ENCODE measurements at places on chromosomes 7 and 10.

DNA sequence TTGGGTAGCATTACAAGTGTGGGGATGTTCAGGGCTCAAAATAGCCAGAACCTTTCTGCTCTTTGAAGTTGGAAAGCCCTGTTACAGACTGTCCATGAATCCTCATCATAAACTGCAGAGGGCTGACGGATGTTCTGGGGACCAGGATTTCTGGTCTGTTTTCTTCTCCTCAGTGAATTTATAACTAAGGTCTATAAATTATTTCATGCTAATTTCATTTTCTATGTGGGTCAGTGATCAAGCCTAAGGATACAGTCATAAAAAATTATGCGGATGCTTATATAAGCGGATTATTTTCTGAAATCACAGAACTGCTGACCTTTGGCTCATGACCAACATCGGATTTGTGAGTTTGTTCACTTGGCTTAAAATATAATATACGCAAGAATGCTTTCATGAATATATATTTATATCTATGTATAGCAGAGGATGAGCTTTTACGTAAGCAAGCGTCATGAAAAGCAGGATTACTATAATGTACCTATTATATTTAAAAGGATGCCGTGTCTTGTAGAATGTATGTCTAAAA is 263.7 kb downstream of the GLI3 start:
- no peak for DNase-seq

DNA sequence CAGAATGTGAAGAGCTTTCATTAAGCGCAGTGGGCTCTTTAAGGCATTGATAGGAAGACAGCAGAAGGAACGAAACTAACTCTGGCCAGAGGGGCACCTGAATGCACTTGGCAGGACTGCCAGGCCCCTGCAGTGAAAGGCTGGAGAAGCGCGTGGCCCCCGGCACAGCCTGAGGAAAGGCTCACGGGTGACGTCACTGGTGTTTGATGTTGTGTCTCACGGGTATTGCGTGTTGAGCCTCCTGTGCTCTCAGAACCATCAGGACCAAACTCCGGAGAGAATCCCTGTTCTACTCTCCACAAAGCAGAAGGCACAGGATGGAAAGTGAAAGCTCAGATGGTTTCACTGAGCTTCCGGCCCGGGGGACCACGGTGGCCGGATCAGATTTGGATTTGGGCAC is 515.8 kb upstream of the FOXK1 start:
- no peak for DNase-seq

DNA sequence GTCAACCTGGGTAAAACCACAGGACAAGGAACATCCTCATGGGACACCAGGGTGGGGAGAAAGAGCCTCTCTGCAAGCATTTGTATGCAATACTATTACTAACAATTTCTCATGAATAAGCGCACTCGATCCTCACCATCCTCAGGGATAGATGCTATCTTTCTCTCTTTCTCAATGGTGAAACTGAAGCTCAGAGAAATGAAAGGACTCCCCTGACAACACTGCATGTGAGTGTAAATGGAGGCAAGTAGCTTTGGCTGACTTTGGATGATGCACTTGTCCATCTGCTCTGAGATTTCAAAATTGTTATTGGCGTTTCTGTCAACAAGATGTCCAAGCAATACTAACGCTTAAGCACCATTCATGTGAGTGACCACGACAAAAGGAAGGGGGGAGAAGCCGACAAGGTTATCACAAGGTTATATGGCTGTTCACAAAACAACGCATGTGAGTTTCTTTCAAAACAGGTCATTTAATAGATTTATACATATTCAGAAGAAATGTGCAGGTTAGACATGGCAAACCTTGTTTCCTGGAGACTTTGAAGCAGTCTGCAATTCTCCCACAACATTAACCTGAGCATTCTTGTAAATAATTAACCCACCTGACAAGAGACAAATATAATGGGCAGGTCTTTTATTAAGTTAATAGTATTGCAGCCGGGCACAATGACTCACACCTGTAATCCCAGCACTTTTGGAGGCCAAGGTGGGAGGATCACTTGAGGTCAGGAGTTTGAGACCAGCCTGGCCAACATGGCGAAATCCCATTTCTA is 54.0 kb downstream of the IFIT5 start:
- no peak for DNase-seq

GRCh38 chr10:131211146-131211545 is 100.4 kb downstream of the TCERG1L start:
- no peak for DNase-seq

- DNase-seq, result no peak
Measured at GRCh38 chr7:128859232-128860157, 3.2 kb upstream of the ATP6V1F start.

DNA sequence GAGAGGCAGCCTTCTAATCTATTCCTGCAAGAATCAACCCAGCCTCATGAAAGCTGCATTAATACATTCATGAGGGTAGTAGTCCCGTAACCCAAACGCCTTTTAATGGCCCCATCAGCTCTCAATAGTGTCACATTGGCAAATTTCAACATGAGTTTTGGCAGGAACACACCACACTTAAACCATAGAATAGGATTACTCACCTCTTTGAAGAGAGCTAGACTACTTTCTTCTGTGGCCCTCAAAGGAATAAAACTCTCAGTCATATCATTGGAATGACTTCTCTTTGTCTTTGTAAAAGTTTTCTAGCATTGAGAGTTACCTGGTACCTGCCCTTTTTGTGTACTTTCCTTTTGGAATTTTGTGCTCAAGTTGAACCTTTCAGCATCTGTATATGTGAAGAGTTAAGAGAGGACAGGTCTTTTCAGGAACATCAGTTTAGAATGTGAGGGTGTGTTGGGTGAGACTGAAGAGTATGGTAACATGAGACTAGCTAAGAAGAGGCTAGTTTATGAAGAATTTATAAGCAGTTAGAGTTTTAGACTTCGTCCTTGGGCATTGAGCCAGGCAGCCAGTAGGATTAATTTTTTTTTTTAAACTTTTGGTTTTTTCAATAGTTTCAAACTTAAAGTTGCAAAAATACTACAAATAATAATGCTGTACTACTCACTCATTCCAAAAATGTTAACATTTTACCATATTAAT is 92.6 kb downstream of the MLLT10 start:
- DNase-seq, result no peak

- DNase-seq, result no peak
Measured at GRCh38 chr7:42351316-42351935, 114.4 kb upstream of the GLI3 start.

DNA sequence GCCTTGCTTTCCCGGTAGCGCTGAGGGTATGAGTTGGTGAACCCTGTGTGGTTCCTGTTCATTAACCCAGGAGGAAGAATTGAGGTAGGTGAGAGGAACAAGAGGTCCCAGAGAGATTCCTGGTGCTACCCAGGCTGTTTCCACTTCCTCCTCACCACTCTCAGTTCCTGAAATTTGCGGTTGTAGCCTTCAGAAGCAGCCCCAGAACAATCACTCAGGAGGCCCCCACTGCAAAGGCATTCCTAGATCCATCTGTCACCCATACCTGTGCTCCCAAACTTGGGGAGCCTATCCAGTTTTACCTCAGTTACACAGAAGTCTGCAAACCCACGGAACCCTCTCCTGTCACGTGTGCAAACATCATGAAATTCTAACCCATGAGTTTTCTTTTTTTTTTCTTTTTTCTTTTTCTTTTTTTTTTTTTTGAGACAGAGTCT is 9.0 kb upstream of the PIP4K2A start:
- no peak for DNase-seq

GRCh38 chr10:119516381-119517234 is 25.9 kb downstream of the RGS10 start:
- DNase-seq, result no peak

GRCh38 chr7:80220022-80220634 is 85.5 kb downstream of the GNAI1 start:
- no peak for DNase-seq

GRCh38 chr7:101442426-101443070 is 79.9 kb downstream of the COL26A1 start:
- no peak for DNase-seq

DNA sequence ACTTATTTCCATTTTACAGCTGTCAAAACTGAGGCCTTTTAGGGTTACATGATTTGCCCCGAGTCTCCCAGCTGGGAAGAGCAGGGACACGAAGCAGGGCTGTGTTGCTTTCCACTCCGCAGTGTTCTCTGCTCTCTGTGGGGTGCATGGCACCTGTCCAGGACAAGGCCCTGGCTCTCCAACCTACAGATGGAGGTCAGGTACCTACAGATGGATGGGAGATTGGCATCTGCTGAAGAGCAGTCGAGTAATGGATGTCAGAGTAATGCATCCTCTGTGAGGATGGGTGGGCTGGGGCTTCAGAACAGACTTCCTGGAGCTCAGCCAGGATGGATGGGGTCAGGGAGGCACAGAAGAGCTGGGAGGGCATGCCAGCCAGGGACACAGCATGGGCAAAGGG is 85.0 kb downstream of the EMX2 start:
- no peak for DNase-seq

GRCh38 chr10:86706401-86706841 is 38.1 kb downstream of the LDB3 start:
- no peak for DNase-seq

GRCh38 chr7:140080919-140081318 is 18.2 kb upstream of the PARP12 start:
- DNase-seq, result no peak

GRCh38 chr10:72353965-72354355 is 759 bp downstream of the DNAJB12 start:
- no peak for DNase-seq

DNA sequence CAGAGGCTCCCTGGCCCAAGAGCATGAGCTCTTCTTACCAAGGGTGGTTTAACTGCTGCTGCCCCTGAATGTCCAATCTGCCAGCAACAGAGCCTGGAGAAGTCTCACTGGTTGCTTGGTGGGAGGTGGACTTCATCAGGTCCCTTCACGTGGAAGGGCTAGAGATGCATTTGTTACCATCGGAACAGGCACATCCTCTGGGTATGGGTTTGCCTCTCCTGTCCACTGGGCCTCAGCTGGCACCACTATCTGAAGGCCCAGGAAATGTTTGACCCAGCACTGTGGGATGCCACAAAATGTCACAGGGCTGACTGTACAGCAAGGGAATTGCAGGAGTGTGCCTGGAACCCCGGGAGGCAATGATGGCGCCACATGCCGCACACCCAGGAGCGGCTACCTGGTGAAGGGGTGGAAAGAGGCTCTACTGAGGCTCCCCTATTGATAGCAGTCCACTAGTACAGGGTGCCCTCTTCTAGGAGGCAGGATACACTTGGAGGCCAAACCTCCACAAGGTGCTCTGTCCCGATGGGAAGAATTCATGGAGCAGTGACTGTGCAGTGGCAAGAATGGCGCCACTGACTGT is 603.1 kb upstream of the MGMT start:
- DNase-seq, result no peak

GRCh38 chr7:118949031-118949430 is 724.5 kb downstream of the ANKRD7 start:
- DNase-seq, result no peak

DNA sequence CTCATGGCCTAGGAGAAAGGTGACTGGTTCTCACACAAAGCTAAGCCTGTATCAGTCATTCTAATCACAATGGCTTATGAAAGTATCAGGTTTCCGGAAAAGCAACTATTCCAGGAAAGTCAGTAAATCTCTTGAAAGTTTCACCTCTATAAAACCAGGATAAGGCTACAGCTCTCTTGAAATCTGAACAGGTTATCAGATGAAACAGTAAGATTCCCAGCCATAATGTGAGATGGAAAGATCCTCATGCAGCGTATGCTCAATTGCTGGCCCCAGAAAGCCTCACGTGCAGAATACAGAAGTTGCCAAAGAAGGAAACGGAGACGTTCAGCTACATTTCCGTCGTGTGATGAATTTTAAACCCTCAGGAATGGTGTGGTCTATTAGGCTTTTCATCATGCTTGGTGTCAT is 90.0 kb downstream of the PFKFB3 start:
- DNase-seq, result no peak

- no peak for DNase-seq
Measured at GRCh38 chr10:130230611-130231010, 94.4 kb downstream of the GLRX3 start.

GRCh38 chr7:155832581-155832981 is 20.3 kb upstream of the SHH start:
- no peak for DNase-seq

GRCh38 chr10:73785721-73786511 is 510 bp downstream of the ZSWIM8 start:
- DNase-seq, result no peak

DNA sequence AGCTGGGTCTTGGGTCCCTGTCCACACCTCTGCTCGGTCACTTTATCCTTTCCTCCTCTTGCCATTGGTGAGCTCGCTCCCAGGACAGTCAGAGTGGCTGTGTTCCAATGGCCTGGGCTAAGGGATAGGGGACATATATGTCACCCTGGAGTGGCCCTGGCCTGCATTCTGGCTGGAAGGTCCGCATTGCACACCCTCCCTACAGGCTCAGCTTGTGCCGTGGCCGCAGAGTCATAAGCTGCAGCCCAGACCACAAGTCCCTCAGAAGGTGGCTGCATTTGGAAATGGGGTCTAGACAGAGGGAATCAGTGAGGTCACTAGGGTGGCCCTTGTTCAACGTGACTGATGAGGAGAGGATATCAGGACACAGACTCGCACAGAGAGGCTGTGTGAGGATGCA is 363.8 kb upstream of the SHH start:
- DNase-seq, result no peak

DNA sequence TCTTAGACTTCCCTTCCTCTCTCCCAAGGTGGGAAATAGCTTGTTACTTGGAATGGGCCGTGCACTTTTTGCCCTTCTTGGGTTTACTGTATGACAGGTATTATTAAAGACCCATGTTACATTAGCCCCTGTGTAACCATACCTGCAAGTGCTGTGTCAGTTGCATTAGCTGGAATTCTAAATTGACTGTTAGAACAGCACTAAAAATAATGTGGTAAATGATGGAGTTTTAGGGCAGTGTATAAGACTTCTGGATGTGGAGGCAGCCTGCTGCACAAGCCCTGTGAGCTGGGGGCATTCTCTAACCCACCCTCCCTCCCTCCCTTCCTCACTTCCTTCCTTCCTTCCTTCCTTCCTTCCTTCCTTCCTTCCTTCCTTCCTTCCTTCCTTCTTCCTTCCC is 52.7 kb downstream of the GALNT17 start:
- DNase-seq, result no peak

DNA sequence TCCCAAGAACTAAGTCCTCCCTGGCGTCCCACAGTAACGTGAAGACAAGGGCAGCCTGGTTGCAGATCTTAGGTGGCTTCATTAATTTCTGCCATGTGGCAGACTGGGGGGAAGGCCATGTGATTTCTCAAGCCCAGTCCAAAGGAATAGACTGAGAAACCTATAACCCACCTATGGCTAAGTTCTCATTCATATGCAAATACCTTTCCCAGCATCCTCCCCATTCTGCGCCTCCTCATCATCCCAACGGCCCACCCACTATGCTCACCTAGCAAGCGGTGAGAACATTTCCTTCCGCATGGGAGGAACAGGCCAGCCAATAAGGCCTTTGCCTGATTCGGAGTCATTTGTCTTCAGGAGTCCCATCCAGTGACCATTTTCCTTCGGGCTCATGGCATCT is 8.2 kb upstream of the CLEC2L start:
- no peak for DNase-seq

- DNase-seq, result no peak
Measured at GRCh38 chr10:104032144-104032775, 53.4 kb downstream of the COL17A1 start.

GRCh38 chr10:59314268-59314667 is 48.1 kb downstream of the FAM13C start:
- DNase-seq, result no peak

Measured in nucleus accumbens (tissue), 56 donors.